ENCODE measurements at places on chromosomes 5 and 9.

DNA sequence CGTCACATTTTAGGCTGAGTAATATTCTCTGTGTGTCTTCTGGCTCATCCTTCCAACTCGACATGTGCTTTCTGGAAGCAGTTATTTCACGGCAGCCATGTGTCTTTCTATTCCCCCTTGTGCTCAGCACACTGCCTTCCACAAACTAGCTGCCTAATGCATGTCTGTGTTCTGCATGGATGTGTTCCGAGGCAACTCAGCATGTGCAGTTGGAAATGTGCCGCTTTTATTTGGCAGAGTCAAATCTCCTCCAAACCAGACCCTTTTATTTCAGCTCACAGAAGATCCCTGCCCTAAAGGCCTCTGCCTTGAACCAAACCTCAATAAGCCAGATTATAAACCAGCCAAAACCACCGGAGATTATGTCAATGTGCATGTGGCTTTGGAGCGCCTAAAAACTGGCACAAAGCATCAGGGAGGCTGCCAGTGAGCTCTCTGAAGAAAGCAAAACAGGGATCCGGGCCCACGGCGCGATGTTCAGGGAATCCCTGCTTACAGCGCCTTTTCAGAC lies 360.2 kb downstream of the DEPDC1B start:
- no peak for DNase-seq

DNA sequence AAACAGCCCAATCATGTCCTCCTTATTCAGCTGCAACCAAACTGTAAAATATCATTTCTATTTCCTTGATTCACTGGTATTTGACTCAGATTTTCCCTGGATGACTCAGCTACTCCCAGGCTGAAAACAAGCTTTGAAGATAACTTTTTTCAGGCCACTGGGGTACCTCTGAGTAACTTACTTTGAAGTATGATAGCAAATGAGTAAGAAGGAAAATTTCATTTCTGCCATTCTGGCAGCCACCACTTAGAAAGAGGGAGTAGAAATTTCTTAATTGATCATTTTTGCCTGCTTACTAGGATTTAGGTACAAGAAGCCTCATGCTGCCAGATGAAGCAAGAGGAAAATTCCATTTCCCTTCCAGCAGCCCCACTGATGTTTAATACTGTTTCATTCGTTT lies 247.4 kb downstream of the PRELID2 start:
- DNase-seq: no peak

GRCh38 chr5:78345485-78345884 lies 14.9 kb upstream of the SCAMP1 start:
- DNase-seq: no peak

DNA sequence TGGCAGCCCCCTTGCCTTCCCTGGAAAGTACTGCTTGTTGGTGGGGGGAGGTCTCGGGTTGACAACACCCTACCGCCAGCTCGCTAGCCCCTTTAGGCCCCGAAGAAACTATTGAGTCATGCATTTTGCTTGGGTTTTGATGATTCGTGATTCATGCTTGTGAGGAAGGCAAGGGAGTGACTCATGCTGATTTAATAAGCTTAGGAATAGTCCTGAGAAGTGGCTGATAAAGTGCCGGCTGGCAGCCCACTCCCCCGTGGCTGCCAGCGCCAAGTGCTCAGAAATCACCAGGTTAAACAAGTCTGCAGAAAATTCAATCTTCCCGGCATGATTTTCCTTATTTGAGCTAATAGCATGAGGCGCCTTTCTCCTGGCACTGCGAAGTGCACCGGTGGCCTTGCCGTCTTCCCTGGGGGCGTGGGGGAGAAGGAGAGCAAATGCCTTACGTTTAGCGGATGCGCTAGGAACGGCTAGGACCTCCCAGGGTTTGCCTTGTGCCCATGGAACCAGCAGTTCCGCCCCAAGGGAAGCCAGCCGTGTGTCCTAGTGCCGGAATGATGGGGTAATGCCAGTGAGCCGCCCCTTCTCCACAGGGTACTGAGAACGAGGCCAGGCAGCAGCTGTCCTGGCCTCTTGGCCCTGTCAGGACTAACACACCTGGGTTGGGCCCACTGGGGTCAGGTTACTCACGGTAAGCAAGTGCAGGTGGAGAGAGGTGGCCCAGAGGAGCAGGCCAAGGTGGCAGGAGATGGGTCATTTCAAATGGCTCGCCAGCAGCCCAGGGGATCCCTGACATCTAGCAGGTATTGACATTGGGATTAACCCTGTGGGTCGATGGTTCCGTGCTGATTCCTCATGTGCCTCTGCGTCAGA lies 151.9 kb downstream of the MACROH2A1 start:
- no peak for DNase-seq

DNA sequence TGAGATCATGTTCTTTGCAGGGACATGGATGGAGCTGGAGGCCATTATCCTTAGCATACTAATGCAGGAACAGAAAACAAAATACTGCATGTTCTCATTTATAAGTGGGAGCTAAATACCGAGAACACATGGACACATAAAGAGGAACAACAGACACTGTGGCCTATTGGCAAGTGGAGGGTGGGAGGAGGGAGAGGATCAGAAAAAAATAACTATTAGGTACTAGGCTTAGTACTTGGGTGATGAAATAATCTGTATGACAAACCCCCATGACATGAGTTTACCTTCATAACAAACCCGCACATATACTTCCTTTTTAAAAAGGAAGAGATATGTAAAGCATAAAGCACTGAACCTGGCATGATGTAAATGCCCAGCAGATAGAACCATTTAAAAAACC lies 99.0 kb downstream of the MEGF10 start:
- no peak for DNase-seq

DNA sequence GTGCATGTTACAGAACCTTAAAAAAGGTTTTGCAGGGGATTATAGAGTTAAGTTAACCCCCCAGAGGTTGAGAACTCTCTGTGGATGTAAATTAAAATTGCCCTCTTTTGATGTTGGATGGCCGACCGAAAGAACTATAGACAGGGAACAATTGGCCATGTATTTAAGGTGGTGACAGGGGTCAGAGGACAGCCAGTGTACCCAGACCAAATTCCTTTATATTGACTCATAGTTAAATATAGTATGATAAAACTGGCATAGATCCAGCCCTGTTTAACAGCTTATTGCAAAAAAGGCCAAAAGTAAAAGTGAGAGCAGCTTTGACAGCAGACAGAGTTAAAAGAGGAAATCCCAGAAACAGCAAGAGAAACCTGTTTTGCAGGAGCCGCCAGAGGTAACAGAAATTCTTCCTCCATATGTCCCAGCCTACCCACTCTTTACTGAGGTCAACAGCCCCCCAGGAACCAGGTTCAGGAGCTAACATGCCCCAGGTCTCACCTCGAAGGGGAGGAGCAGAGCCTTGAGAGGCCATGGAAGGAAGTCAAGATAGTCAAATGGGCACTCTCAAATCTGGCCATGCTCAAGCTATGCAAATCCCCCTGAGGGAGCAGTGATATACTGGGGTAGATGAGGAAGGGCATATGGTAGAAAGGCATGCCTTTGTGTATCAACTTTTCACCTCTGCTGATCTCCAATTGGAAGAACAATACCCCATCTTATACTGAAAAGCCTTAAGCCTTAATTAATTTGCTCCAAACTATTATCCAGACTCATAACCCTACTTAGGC lies 156.4 kb upstream of the COX7C start:
- no peak for DNase-seq

GRCh38 chr9:86341007-86341491 lies 13.2 kb downstream of the TUT7 start:
- no peak for DNase-seq

DNA sequence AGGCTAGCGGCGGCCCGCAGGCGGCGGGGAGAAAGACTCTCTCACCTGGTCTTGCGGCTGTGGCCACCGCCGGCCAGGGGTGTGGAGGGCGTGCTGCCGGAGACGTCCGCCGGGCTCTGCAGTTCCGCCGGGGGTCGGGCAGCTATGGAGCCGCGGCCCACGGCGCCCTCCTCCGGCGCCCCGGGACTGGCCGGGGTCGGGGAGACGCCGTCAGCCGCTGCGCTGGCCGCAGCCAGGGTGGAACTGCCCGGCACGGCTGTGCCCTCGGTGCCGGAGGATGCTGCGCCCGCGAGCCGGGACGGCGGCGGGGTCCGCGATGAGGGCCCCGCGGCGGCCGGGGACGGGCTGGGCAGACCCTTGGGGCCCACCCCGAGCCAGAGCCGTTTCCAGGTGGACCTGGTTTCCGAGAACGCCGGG lies 253 bp downstream of the SLC12A2 start:
- no peak for DNase-seq

GRCh38 chr5:59169081-59169767 lies 586.3 kb downstream of the RAB3C start:
- DNase-seq: no peak

- no peak for DNase-seq
Observed at GRCh38 chr9:84996029-84996428, 326.5 kb downstream of the NTRK2 start.

- no peak for DNase-seq
Observed at GRCh38 chr9:72154468-72155285, 5.4 kb downstream of the GDA start.
